ENCODE measurements at places on chromosomes 6 and 20.

GRCh38 chr20:53943522-53944291 lies 126.7 kb downstream of the BCAS1 start:
- DNase-seq: peak; percentile 28

DNA sequence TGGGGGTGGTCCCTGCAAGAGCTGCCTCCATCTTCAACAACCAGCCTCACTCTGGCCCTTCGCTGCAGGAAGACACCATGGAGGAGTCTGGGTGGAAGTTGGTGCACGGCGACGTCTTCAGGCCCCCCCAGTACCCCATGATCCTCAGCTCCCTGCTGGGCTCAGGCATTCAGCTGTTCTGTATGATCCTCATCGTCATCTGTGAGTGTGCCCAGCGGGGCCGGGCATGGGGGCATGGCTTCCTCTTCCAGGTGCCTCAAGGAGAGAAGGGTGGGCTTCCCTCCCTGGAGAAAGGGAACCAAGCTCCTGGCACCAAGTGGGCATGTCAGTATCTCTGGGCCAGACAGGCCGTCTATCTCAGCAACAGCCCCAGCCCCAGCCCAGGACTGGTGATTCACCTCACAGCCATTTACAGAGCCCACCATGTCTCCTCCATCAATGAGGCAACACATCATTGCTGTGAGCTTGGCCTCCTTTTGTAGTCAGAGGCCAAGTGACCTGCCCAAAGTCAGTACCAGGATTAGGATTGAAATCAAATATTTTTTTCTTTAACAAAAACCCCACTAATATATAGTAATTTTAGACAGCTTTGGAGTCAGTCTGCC lies 40.2 kb downstream of the TM9SF4 start:
- no peak for DNase-seq

GRCh38 chr20:13363473-13363872 lies 142.4 kb downstream of the ISM1 start:
- DNase-seq: no peak

GRCh38 chr6:123802351-123802696 lies 1.3 kb upstream of the NKAIN2 start:
- DNase-seq: no peak

- DNase-seq: no peak
Measured at GRCh38 chr20:40572251-40572650, 116.8 kb downstream of the MAFB start.

DNA sequence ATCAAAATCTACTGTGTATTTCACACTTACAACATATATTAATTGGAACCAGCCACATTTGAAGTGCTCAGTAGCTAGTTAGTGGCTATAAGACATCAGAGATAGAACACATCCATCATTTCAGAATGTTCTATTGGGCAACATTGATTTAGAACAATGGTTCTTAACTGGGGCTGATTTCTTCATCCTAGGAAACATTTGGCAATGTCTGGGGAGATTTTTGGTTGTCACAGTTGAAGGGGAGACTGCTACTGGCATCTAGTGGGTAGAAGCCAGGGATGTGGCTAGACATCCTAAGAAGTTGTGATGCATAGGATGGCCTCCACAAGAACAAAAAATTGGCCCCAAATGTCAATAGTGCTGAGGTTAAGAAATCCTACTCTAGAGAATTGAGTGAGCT lies 132.5 kb downstream of the OLIG3 start:
- DNase-seq: no peak

GRCh38 chr6:166435574-166435973 lies 52.8 kb upstream of the MPC1 start:
- DNase-seq: no peak

DNA sequence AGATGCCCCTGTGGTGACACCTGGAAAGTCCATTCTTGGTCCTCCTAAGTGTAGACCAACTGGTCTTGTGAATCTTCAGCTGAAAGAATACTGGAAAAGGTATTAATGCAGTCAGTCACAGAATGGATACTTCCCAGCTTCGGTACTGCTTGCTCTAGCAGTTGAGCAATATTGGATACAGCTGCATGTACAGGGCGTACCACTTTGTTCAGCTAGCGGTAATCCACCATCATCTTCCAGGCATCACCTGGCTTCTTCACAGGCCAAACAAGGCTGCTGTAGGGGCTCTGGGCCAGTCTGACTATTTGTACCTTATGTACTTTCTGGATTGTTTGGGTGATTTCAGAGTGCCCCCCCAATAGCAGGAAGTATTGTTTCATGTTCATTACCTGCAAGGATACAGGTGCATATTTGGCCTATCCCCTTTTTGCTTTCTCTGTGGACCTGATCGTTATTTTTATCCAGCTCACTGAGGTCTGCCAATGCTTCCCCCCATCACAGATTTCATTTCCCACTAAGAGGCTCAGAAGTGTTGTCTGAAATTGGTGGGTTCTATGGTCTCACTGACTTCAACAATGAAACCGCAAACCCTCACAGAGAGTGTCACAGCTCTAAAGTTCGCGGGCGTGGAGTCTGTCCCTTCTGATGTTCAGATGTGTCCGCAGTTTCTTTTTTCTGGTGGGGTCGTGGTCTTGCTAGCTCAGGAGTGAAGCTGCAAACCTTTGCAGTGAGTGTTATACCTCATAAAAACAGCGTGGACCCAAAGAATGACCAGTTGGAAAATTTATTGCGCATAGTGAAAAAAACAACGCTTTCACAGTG lies 52.2 kb downstream of the TRIM27 start:
- no peak for DNase-seq

DNA sequence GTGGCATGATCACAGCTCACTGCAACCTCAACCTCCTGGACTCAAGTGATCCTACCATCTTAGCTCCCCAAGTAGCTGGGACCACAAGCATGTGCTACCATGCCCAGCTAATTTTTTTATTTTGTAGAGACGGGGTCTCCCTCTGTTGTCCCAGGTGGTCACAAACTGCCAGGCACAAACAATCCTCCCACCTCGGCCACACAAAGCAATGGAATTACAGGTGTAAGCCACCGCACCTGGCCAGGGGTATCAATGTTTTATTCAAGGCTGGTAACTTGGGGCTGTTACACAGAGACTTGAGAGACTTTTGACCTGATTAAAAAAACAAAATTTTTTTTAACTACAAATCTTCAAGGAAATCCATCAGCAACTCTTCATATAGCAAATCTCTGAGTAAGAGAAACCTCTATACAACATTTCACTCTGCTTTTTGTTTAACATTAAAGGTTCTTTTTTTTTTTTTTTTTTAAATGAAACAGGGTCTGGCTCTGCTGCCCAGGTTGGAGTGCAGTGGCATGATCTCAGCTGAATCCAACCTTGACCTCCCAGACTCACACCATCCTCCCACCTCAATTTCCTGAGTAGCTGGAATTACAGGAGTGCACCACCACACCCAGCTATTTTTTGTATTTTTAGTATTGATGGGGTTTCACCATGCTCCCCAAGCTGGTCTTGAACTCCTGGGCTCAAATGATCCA lies 5.9 kb downstream of the EIF2S2 start:
- DNase-seq: no peak

GRCh38 chr6:136812174-136812573 lies 10.2 kb upstream of the PEX7 start:
- DNase-seq: no peak

DNA sequence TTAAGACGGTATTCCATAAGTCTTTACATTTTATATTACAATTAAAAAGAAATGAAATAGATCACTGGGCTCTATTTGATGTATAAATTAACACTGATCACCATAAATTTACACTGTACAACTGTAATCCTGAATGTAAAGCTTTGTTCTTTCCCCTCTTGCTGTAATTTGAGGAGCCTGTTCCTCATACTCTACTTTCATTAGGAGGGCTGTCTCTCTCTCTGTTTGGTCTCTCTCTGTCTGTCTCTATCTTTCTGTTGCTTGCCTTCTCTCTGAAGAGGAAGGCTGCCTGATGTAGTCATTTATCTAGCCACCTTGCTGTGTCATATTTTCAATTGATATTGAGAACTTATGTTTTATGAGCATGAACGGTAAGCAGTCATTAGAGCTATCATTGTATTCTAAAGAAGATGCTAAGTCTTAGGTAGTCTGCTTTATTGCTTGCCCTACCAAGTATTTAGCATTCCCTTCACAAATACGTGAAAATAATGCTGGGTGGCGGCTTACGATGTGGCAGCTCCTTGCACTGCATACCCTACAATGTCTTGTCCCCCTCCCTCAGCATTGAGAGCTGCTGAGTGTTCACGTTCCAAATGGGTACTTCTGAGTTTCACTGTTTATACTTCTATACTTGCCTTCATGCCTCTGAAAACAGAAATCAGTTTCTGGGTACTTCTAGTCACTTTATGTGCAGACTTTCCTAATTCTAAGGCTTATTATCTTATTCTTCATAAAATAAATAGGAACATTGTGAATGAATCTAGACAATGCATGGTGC lies 205.5 kb downstream of the NKAIN2 start:
- no peak for DNase-seq

DNA sequence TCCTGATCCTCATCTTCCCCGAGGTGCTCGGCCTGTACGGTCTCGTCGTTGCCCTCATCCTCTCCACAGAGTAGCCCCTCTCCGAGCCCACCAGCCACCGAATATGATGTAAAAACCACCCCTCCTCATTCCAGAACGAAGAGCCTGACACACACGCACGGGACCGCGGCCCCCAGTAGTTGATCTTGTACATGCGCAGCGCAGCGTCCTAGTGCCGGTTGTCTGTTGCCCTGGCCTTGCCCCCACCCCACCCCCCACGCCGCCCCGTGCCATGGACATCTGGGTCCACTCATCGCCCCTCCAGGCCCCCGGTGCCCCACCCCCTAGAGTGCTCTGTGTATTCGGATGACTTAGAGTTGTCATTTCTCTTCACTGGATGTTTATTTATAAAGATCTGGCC lies 5.2 kb upstream of the PRPH2 start:
- DNase-seq: no peak

Data from activated CD4-positive, alpha-beta T cell treated with anti-CD3 and anti-CD28 coated beads, Interleukin-10, Interleukin-2, amounts not matched to agents 100 ng/mL and 50 ng/mL, durations not matched to agents 16 hours and 8 hours (primary cell).